ENCODE measurements at places on chromosomes 12 and 14.
A peak's percentile ranks its signal among the peaks of the same experiment; 100 is the strongest.

- DNase-seq: no peak
Measured at GRCh38 chr14:61244009-61244408, 37.1 kb downstream of the TMEM30B start.

DNA sequence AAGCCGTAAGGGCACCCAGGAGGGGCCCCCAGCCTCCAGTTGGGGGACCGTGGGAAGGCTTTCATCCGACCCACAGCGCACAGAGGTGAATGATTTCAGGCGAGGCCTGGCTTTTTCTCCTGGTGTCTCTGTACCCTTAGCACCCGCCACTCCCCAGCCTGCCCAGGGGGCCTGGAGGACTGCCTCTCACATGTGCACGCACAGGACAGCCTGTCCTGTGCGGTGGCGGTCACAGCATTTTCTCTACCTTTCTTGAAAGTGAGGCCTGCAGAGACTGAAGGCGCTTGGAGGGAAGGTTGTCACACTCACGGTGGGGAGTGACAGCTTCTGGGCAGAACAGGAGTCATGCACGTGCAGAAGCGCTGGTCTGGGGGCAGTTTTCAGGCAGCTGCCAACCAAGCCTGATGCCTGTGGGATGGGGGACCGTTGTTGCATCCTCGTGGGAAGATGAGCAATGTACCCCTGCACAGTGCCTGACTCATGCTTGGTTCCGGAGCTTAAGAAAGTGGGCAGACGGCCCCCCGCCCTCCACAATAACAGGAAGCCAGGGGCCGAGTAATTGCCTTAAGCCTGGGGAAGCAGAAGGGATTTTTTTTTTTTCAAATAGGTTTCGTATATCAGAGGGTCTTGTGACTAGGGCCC lies 148.1 kb downstream of the TSPAN9 start:
- DNase-seq: no peak

DNA sequence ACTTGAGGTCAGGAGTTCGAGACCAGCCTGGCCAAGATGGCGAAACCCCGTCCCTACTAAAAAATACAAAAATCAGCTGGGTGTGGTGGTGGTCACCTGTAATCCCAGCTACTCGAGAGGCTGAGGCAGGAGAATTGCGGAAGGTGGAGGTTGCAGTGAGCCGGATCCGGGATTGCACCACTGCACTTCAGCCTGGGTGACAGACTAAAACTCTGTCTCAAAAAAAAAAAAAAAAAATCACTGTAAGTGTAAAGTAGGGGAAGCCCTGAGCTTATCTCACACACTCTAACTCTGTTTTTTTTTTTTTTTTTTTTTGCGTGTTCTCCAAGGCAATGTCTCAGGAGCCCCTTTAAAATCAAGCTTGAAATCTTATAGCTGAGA lies 421 bp upstream of the RBMS2 start:
- DNase-seq: no peak

- DNase-seq: no peak
Measured at GRCh38 chr12:10614056-10614370, 604 bp upstream of the MAGOHB start.

- no peak for DNase-seq
Measured at GRCh38 chr12:133226690-133227089, 9.0 kb downstream of the ANHX start.

DNA sequence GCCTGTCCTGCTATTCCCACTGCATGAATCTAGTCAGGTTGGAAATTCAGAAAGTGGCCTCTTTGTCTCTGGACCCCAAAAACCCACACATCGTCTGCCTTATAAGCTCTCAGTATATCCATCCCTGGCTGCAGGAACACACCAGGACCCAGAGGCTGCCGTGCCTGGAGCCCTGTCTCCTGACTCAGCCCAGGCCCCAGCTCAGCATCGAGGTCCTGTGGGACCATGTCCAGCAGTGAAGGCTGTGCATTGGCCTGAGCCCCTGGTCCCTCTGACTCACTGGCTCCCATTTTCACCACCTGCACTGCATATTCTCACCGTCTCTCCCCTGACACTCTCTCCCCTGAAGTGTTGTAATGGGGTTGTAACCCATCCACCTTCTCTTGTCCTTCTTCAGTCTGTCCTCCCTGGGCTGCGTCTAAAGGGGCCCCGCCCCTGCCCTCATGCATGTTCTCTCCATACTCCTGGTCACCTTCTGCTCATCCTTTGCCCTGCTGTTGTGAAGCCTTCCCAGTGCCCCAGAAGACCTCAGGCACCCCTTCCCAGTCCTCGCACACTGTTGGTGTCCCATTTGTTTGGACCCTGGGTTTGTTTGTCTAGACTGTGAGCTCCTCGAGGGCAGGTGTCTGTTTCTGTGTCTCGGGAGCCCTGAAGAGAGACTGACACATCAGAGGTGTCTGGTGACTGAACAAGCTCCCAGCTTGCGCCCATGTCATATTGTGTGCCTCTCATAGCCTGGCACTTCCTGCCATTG lies 43.8 kb downstream of the EVL start:
- no peak for DNase-seq

DNA sequence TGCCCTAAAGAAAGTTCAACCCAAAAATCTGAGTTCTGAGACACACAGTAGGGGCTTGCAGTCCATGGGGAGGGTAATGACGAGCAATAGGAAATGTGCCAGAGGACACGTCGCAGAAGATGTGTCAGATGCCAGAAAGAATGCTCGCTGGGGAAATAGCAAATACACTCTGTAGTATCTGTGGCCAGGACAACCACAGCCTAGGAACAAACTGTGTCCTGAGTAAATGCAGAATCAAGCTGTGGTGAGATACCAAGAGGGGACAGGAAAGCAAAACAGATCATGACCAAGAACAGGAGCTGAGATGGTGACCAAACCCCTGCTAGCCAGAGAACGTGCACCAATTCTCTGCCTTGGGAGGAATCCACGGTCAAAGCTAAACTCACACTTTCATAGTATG lies 9.1 kb downstream of the CRACR2A start:
- DNase-seq: no peak

DNA sequence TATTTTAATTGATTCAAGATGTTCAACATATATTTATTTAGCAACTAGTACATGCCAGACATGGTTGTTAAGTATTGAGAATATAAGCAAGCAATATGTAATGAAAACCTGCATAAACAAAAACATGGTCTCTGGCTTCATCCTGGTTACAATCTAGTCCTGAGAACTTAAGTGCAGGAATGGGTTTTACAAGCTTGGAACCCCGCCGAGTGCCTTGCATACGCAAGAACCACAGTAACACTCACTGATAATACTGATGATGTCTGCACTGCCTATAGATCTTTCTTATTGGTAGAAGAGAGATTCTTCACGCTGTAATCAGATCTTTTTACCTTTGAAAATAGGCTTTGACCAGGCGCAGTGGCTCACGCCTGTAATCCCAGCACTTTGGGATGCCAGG lies 22.9 kb upstream of the CALM1 start:
- DNase-seq: no peak

- no peak for DNase-seq
Measured at GRCh38 chr12:108694812-108695278, 36.5 kb downstream of the CORO1C start.

DNA sequence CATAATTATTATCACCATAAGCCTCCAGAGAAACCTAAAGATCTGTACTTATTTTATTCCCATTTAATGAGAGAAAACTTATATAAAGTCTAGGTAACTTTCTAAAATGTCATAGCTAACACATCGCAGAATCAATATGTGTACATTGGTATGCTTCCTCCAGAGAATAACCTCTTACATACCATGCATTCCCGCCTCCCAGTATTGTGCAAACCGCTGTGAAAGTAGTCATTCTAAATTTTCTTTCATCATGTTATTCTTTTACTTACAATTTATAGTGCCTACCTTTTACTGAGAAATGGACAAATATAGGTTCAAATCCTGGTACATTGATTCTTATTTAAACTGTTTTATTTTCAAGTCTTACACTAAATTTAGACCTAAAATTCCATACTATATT lies 463.4 kb downstream of the LRFN5 start:
- DNase-seq: no peak

- DNase-seq: no peak
Measured at GRCh38 chr14:66074537-66074936, 411.6 kb upstream of the CCDC196 start.

DNA sequence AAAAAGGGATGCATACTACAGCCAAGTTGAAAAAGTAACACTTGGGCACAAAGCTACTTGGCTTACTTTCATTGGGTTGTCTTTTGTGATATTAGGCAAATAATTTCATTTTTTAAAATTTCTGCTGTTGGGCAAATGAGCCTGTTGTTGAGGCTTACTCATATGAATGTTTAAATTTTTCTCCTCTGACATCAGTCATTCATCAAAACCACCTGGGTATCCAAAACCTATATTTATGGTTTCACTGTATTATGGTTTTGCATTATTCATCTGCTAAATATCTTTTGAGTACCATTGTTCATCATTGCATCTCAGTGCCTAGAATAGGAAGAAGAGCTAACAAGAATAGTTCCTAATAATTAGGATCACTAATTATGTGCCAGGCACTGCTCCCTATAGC lies 28.1 kb downstream of the DYRK2 start:
- no peak for DNase-seq

GRCh38 chr12:100528471-100529127 lies 44.9 kb upstream of the GAS2L3 start:
- DNase-seq: no peak

GRCh38 chr12:104381731-104382480 lies 74.8 kb upstream of the CHST11 start:
- peak; percentile 87 for DNase-seq

DNA sequence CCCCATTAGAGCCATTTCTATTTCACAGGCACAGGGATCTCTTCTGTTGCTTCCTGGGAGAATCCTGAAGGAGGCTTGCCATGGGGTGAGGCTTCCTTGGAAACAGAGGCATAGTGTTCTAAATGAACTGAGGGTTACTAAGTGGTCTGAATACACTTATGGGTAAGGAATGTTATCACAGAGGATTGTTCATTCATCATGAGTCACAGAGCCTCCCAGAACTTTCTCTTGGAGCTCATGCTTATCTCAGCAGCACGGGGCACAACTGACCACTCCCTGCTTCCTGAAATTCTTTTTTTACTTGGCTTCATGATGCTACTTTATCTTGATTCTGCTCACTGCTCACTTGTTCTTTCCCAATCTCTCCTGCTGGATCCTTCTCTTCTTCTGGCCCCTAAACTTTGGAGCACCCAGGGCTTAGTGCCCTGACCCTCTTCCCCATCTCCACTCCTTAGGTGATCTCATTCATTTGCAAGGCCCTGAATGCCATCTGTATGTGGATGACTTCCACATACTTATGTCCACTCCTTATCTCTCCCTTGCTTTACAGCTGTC lies 57.9 kb downstream of the ANO6 start:
- no peak for DNase-seq

DNA sequence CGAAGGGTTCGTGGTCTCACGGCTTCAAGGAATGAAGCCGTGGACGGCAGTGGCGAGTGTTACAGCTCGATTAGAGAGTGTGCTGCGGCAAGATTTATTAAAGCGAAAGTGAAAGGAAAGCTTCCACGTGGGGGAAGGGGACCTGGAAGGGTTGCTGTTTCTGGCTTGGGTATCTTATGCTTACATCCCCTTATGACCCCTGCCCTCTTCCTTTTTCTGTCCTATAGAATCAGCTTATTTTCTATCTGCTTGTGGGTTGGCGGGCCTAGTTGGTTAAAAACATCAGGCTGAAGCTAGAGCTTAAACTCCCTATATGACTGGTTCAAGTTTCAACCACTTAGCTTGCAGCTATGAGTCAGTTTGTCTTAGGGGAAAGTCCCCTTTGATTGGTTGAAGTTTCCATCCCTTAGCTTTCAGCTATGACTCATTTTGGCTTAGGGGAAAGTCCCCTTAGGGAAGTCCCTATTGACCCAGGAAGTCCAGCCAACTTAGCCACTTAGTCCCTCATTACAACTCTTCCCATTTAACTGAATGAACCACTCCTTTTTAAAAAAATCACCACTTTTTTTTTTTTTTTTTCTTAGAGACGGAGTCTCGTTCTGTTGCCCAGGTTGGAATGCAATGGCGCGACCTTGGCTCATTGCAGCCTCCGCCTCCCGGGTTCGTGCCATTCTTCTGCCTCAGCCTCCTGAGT lies 1494.7 kb upstream of the TMEM132C start:
- peak; percentile 14 for DNase-seq

GRCh38 chr14:75370416-75371205 lies 57.2 kb upstream of the JDP2 start:
- no peak for DNase-seq

DNA sequence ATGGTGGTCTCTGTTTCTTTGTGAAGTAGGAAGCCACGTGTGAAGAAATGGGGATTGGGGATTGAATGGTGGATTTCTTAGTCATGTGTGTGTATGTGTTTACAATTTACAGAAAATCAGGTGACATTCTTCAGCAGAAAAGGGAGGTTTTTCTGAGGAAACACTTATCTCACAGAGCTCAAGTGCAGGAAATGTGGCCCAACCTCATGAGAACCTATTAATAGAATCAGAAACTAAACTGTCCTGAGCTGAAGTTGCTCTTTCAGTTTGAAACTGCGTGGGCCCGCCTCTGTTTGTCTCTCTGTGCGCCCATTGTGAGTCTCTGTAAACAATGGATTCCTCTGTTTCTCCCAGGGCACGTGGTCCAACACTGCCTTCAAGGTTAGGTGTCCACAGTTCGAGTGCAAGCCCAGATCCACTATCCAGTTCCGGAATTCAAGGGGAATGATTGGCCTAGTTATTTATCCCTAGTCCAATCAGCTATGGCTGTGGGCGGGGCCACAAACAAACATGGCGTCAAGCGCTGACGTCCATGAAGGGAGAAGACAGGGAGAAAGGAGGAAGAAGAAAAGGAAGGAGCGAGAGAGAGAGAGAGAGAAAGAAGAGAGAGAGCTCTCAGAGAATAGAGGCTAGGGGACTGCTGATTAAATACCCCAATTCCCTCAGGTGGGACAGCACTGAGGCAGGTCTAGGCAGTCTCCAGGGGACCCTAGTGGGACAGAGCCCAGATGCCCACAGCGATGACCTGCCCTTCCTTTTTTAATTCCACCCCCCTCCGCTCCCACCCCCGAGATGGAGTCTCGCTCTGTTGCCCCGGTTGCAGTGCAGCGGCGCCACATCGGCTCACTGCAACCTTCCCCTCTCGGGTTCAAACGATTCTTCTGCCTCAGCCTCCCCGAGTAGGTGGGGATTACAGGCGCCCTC lies 31.4 kb upstream of the C12orf76 start:
- DNase-seq: peak; percentile 52

- DNase-seq: no peak
Measured at GRCh38 chr12:113845900-113846674, 120.0 kb downstream of the RBM19 start.

- DNase-seq: no peak
Measured at GRCh38 chr12:24075650-24076049, 126.2 kb upstream of the SOX5 start.

DNA sequence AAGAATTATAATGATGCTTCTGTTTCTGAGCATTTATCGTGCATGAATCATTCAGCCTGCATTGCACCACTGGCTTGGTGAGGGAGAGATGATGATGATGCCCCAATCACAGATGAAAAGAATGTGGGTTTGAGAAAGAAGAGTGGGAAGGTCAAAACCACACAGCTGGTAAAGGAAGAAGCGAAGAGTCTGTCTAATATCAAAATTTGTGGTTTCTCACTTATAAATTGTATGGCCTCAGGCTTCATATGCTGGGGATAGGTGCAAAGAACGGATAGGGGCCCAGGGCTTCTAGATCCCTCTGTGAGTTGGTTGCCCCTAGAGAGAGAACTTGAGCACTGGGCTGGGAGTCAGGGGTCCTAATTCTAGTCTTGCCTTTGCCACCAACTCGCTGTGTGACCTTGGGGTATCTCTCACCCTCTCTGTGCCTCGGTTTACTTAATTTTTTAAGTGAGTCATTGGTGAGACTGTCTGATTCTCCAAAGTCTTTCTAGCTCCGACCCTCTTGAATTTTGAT lies 2.2 kb downstream of the OASL start:
- no peak for DNase-seq

GRCh38 chr12:128940974-128941373 lies 87.7 kb downstream of the GLT1D1 start:
- no peak for DNase-seq

GRCh38 chr12:53591301-53592206 lies 34.6 kb downstream of the ATF7 start:
- no peak for DNase-seq

All from stimulated activated CD4-positive, alpha-beta T cell treated with anti-CD3 and anti-CD28 coated beads, Interleukin-1b, Interleukin-23, amount 100 ng/mL, for 4 hours (primary cell).